ENCODE measurements at places on chromosomes 7 and 10. TPM values are rescaled to one million over a fixed set of nuclear protein-coding genes. Genes with fewer than 3 reads are reported as not detected.
A peak's percentile ranks its signal among the peaks of the same experiment; 100 is the strongest.

Gene CYP17A1
- total RNA-seq = not detected

DNA sequence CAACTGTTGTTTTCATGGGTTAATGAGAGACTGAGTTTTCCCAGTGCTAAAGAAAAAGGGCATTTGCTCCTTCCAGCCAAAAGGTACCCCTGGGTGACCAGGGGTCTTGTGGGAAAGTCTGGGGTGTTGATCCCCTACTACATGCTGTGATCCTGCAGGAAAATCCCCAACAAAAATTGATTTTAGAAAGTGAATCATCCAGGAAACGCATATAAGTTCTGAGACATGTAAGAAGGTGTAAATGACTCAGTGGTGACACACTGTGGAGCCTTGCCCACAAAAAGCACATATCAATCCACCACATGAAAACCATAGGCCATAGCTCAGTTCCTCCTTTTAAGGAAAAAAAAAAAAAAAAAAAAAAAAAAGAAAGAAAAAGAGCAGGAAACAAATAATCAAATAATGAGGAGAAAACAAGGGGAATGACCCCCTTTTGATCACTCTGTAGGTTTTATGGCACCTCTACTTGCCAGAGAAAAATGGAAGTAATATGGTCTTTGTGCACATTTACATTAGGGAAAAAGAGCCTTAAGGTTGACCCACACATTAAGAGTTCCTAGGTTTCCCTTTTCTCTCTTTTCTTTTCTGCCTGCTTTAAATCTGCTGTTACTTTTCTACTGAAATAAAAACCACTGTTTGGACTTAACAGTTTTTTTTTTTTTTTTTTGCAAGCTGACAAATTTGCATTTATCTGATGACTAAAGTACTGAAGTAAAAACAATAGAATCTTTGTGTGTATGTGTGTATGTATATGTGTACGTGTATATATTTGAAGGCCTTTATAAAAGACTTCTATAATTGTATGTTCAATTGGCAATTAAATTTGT is 386.0 kb downstream of the KIF20B start:
- no peak for DNase-seq

DNA sequence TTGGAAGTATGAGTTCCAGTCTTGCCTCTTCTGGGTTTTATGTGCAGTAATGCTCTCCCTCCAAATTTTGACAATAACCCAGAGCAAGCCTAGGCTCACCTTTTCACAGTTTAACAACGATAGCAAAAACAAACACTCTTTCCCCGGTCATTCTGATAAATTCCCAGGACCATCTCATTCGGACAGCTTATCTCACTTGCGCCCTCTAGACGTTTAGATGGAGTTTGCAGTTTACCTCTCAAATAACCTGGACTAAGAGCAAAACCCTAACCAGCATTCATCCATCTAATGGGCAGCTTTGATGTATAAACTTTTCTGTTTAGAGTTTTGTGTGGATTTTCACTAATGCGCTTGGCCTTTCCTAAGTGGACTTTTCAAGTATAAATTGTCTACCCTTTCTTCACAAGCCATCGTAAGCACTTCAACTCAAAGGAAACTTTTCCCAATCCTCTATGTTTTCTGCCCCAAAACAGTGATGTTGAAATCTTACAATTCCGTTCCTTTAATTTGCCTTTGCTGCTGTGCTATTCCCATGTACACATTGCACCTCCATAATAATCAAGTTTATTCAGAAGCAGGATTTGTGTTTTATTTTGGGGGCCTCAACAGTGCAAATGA is 114.9 kb downstream of the HDAC9 start:
- DNase-seq = peak; percentile 26

DNA sequence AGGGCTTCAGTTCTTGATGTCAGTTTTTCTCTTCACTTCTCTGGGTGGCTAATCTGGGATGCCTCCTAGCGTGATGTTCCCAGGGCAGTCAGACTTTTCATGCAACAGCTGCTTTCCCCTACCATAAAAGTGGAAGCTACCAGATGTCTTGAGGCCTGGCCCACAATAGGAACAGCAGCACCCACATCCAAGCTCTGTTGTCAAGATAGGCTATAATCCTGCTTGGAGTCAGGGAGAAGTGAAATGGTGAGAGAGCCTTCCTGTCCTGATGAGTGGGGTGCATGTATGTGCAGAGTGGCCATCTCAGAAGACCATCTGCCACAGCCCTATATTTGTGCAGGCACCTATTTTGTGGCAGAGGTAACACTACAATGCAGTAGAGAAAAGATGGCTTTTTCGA is 108.0 kb downstream of the HTR5A start:
- no peak for DNase-seq

DNA sequence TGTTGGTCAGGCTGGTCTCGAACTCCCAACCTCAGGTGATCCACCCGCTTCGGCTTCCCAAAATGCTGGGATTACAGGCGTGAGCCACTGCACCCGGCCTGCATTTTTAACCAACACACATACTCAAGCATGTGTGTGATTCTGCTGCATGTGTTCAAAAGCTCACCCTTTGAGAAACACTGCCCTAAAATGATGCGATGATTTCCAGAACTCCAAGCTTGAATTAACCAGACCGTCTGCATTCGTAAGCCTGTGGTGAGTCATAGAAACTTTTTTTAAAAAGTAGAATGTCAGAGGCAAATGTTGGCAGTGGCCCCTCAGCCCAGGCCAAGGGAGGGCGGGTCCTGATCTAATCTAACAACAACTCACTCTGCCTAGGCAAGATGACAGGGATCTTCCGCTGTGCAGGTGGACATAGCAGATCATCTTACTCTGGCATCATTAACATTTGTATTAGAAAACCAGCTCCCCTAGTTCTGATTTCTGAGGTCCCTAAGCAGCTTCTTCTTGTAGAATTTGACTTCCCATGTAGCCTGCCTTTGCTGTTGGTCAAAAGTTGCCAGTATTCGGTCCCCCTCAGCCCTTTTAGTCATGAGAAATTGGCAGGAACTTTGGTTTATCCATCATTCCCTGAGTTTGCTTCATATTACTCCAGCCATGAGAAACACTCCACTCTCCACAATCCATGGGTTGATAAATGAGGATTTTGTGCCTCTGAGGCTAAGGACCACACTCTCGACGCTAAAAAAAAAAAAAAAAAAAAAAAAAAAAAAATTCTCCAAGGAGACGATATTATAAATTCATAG is 190.4 kb downstream of the SKIDA1 start:
- peak; percentile 19 for DNase-seq

Gene HKDC1
- 14.7 TPM for total RNA-seq

Measured in colonic mucosa (tissue), 4 donors.